ENCODE measurements at places on chromosomes 4 and X.

DNA sequence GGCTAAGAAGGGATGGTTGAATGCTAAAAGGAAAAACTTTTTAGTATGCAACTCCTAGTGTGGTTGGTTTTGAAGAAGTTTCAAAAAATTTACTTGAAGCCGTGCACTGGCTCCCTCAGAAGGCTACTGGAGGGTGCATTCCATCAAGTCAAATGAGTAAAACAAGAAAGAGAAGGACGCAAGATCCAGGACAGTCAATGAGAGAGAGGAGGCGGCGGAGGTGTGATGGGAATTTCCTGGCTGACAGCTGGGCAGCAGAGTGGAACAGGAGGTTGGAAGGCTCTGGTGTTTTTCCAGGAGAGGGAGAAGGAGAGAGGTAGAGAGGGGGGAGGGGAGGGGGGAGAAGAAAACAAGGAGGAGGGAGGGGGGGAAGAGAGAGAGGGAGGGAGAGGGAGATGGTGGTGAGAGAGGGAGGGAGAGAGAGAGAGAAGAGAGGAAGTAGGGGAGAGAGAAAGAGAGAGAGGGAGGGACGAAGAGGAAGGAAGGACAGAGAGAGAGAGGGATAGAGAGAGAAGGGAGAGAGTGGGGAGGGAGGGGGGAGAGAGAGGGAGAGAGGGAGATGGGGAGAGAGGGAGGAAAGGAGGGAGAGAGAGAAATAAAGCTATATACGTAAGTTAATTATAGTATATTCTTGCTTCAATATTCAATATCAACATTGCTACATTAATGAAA lies 126.4 kb downstream of the SH3KBP1 start:
- DNase-seq, result no peak

DNA sequence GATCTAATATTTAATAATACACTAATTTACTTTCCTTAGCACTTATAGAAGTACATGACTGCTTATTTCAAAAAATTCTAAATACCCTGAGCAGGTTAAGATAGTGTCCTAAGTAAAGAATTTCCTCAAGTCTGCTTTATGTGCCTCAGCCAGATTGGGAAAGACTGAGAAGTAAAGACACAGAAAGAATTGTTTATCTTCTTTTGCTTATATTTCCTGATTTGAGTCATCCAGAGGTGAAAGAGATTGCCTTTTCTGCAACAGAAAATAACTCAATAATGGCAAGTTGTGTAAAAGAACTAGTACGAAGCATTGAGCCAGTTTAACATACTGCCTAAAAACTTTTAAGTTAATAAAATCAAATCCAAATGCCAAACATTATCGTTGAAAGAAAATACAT lies 45.0 kb downstream of the NAF1 start:
- DNase-seq, result no peak

DNA sequence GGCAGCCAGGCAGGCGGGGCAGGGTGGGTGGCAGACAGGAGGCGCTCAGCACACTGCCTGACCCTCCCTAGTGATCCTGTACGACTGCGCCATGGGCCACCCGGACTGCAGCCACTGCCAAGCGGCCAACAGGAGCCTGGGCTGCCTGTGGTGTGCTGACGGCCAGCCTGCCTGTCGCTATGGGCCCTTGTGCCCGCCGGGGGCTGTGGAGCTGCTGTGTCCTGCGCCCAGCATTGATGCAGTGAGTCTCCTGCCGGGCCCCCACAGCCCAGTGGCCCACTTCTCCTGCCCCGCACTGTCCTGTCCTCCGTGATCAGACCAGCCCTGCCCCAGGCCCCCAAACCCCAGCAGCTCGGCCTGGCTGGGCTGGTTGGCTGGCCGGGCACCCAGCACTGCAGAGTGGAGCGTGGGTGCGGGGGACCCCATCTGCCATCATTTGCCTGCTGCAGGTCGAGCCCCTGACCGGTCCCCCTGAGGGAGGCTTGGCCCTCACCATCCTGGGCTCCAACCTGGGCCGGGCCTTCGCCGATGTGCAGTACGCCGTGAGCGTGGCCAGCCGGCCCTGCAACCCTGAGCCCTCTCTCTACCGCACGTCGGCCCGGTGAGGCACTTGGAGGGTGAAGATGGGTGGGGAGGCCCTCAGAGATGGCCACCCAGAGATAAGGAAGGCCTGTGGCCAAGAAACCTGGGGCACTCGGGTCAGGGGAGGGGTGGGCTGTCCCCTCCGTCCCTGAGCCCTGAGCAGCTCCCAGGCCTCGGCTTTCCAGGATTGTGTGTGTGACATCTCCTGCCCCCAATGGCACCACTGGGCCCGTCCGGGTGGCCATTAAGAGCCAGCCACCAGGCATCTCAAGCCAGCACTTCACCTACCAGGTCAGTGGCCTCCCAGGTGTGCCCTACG lies 7.6 kb downstream of the PLXNB3 start:
- no peak for DNase-seq

DNA sequence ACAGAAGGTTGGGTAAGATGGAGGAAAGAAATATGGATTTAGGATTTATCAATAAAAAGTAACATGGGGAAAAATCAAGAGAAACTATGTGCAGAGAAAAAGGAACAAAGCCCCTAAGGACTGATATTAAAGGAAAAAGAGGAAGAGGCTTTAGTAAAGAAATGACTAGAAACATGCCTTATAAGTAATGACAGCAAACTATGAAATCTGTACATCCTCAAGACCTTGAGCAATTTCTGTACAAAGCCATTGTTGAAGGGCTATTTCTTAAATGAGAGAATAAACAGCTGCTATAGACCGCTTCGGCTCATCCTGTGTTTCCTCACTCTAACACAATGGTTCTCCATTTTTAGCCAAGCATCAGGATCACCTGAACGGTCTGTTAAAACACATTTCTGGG lies 180.3 kb upstream of the ATOH1 start:
- no peak for DNase-seq

GRCh38 chr4:76931087-76931486 lies 18.5 kb upstream of the SEPTIN11 start:
- no peak for DNase-seq

- DNase-seq, result no peak
Measured at GRCh38 chr4:153004081-153004850, 68.1 kb downstream of the FHDC1 start.

DNA sequence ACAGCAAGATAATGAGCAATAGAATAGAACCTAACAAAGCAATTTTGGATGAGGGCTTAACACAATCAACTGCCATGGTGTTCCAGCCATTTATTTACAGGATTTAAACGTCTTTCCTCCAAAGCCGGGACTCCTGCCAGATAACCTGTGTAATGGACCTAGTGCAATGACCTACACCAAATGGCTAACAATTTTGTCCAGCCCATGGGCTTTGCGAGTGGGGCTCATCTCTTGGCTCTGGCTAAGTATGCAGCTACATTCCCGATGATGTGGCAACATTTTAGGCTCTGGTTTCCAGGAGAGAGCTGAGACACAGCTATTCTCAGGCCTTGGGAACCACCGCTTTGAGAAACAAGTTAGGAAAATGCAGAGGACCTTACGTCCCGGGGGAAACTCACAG lies 822.3 kb upstream of the FTHL17 start:
- no peak for DNase-seq

DNA sequence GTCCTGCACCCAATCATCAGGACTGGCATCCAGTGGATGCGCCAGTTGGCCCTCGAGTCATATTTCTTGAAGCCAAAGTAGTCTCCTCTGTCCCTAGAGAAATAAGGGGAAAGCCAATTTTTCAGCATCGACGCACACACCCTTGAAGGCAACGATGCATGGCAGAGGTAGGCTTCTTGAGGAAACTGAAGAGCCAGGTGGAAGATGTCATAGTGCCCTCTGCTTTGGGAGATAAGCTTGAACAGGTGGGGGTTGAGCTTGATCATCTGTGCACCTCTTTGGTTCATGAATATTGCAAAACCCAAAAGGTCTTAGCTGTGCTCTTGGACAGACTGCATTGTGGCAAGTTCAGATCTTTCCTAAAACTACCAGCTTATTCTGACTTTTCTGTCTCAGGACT lies 34.6 kb upstream of the WDR1 start:
- DNase-seq, result no peak

DNA sequence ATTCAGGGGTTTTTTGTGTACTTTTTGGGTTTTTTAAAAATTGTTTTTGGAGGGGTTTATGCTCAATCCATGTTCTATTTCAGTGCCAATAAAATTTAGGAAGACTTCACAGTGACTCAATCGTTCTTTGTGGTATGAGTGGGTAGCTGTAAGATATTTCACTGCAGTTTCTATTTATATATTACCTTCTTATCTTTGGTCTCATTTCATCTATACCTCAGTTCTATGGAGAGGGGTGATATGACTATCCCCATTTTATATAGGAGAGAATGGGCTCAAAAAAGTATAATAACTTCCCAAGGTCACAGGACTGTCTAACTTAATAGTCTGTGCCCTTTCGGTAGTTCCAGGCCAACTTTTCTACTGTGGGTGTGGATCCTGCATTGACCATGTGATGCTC lies 74.4 kb downstream of the MSN start:
- no peak for DNase-seq

DNA sequence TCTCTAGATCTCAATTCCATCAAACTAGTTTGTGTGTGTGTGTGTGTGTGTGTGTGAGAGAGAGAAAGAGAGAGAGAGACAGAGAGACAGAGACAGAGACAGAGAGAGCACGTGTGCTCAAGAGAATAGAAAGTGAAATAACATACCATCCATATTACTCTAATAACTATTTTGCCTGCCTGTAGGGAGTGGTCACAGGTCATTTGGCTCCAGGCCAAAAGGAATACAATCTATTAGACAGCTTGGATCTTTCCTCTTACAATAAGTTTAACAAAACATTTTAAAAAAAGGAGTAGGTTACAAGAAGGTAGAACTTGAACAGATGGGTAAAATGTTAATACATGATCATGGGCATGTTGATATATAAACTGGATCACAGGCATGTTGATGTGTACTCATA lies 76.2 kb downstream of the COL4A6 start:
- no peak for DNase-seq

DNA sequence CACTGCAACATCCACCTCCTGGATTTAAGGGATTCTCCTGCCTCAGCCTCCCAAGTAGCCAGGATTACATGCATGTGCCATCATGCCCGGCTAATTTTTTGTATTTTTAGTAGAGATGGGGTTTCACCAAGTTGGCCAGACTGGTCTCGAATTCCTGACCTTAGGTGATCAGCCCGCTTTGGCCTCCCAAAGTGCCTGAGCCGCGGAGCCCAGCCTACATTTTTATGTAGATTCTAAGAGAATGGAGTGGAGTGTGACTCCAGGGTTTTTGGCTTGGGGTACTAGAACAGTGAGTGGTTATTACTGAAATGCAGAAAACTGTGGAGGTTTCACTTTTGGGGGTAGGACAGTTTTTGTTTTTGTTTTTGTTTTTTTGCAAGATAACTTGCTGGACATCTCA lies 806.0 kb downstream of the ADGRL3 start:
- no peak for DNase-seq

GRCh38 chr4:80507077-80507476 lies 171.5 kb downstream of the CFAP299 start:
- DNase-seq, result no peak

- DNase-seq, result no peak
Measured at GRCh38 chr4:83569987-83570386, 34.1 kb downstream of the GPAT3 start.

GRCh38 chr4:147194114-147194513 lies 248.4 kb upstream of the TTC29 start:
- no peak for DNase-seq

GRCh38 chr4:155809835-155810234 lies 51.0 kb downstream of the GUCY1B1 start:
- no peak for DNase-seq

DNA sequence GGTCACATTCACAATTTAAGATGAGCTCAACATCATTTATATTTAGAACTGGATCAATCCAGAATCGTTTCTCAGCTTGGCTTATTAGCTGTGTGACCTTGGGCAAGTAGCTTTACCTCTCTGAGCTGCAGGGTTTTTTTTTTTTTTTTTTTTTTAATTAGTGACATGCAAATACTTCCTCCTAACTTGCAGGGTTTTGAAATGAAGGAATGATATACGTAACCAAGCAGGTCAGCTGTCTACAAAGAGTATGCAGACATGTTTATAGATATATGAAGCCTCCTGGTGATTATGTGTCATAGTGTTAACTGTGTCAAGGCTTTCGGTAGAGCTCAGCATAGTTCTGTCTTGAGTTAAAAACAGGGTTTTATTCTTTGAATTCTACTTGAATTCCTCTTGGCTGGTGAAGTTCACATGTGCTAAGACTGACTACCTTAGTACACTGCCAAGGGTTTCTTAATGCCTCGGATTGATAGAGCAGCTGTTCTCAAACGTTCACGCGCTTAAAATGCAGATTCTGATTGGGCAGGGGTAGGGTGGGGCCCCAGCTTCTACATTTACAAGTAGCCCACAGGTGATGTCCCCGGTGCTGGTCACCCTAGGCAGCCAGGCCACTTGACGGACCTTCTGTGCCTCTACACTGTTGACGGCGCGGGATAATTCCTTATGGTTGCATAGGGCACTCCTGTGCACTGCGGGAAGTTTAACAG lies 654 bp upstream of the STS start:
- no peak for DNase-seq

DNA sequence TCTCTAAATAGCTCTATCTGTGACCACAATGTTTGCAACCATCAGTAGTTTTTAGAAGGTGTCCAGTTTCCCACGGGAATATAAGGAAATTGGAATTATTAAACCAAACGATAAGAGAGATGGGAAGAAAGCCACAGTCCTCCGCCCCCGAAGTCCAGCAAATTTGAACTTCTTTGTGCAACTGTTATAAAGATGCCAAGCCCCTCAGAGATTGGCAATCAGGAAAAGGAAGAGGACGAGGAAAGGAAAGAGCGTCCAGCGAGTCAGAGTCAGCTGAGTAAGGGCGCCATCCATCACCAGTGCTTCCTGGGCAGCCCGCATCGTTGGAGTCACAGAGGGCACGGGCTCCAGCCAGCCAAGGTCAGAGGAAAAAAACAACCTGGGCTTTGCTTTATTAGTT lies 35.7 kb downstream of the LDB2 start:
- DNase-seq, result no peak

GRCh38 chr4:128946916-128947315 lies 137.4 kb downstream of the JADE1 start:
- no peak for DNase-seq

DNA sequence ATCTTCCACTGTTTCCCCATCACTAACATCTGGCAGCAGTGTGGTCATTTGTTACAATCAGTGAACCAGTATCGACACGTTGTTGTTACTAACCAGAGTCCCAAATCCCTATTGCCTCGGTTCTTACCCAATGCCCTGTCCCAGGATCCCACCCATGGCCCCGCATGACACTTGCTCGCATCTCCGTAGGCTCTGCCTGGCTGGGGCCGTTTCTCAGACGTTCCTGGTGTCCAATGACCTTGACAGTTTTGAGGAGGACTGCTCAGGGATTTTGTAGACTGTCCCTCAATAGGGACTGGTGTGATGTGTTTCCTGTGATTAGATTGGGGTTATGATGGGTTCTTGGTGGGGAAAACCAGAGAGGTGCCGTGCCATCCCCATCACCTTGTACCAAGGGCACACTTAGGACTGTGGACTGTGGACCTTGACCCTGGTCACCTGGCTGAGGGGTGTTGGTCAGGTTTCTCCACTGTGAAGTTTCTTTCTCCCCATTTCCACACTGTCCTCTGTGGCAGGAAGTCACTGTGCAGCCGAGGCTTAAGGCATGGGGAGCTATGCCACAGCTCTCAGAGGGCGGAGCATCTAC lies 108.4 kb downstream of the ADRA2C start:
- DNase-seq, result no peak

- no peak for DNase-seq
Measured at GRCh38 chr4:165199286-165199685, 8.1 kb upstream of the KLHL2 start.

- no peak for DNase-seq
Measured at GRCh38 chr4:178309890-178310289, 867.7 kb upstream of the AGA start.
